SJSA1 (cell line): ENCODE measurements at places on chromosomes 1 and 21. TPM values are rescaled to one million over a fixed set of nuclear protein-coding genes. Genes with fewer than 3 reads are reported as not detected.

DNA sequence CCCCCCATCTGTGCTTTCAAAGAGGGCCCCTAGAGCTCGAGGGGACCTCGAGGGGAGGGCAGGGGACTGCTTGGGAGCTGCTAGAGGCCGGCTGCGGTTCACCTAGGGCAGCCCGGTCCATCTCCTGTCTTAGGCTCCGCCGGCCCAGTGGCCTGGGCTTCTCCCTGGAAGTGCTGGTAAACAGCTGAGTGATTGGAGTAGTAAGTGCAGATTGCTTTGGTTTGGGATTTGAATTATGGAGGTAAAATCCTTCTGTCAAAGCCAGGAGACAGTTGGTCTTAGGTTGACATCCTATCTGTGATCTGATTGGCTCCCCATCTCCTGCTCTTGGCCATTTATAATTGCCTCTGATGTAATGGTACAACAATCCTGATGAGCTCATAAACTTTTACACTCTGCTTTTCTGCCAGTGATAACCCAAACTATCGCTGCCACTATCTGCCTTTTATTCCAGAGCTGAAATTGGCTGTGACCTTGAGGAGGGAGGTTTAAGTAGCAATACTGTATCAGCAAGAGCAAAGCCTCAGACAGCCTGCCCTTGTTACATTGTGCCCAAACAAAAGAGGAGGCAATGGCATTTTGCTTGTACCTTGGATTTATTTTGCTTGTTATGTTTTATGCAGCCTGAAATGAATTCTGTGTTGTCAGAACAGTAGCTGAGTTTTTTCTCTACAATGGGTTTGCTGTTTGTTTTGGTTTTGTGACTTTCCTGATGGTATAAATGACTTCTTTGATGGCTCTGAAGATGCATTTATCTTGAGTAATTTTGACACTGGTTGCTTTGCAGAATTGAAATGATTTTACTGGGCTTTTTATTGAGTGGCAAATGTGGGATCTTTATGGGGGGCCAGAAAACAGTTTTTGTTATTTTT lies 2.4 kb downstream of the ARID1A start:
- peak; percentile 72 for DNase-seq

DNA sequence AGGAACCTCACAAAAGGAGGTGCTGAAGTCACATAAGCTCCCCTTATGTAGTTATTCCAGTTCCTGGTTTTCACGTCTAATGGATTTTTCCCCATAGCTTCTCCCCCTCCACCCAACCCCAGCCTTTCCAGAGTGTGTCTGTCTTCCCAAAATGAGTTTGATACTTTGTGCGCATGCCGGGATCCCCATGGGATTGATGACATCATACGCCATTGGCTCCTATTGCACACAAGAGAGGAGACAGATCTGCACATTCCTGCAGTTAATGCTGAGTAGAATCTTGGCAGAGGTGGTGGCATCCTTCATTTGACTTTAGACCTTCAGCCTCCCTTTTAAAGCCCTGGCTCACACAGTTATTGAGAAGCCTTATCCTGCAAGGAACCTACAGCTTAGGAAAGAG lies 71.4 kb downstream of the DDR2 start:
- no peak for DNase-seq

- DNase-seq, result peak; percentile 52
Measured at GRCh38 chr1:906600-907420, 16.9 kb upstream of the SAMD11 start.

DNA sequence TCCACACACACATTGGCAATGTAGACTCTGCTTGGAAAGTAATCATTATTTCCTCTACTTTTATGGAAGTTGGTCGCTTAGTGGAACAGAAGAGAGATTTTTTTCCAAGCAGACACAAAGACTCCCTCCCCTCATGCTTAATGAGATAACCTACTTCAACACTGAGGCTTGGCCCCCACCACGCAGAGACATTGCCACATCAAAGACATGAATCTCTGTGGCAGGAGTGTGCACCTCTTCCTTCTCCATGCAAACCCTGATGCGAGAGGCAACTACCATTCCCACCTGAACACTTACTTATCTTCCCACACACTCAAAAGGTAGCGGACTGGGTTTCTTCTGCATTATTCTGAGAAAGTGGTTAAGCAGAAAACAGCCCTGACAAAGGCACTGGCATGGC lies 37.3 kb upstream of the LPAR3 start:
- no peak for DNase-seq

Gene PWP2
- 24.4 and 24.8 TPM in 2 replicates for total RNA-seq

Gene FNDC5
- 0.47 and 0.84 TPM in 2 replicates for total RNA-seq

Gene ELAPOR1
- total RNA-seq, result 0.63 and 1.2 TPM in 2 replicates
